ENCODE measurements at places on chromosomes 2 and 18. TPM values are rescaled to one million over a fixed set of nuclear protein-coding genes. Genes with fewer than 3 reads are reported as not detected.

GRCh38 chr2:26727641-26728561, 35.4 kb downstream of the KCNK3 start:
- H3K27me3 ChIP-seq, result no peaks in the 10 kb centered on the region
- no peaks in the 10 kb centered on the region for H3K36me3 ChIP-seq
- H3K4me1 ChIP-seq, result no peaks in the 10 kb centered on the region
- H3K4me3 ChIP-seq, result no peak overlapping the region

GRCh38 chr18:9755615-9756014, 47.5 kb downstream of the RAB31 start:
- no peaks in the 10 kb centered on the region for H3K4me1 ChIP-seq
- no peaks in the 10 kb centered on the region for H3K36me3 ChIP-seq
- DNase-seq, result no peak
- no peak overlapping the region for H3K4me3 ChIP-seq
- H3K27ac ChIP-seq, result no peak overlapping the region

DNA sequence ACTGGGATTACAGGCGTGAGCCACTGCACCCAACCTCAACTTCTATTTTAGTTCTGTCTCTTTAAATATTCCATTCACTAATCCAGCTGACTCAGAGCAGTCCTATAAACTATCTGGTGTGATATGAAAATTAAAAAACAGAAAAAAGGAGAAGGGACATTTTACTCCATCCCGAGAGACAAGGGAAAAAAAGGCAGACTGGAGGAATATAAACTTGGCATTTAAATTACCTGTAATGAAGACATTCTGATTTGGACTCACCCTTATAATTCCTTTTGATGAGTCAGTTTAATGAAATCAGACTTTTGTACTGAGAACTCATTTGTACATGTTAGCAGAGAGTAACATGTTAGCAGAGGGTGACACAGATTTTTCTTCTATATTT, 74.8 kb upstream of the RIOK3 start:
- no peak overlapping the region for H3K27ac ChIP-seq
- peaks cover 4% of the 10 kb centered on the region for H3K4me1 ChIP-seq
- peaks cover 1% of the 10 kb centered on the region for H3K36me3 ChIP-seq
- no peak for DNase-seq
- H3K27me3 ChIP-seq, result no peaks in the 10 kb centered on the region

- H3K27me3 ChIP-seq, result no peaks in the 10 kb centered on the region
- no peaks in the 10 kb centered on the region for H3K4me1 ChIP-seq
- no peak overlapping the region for H3K4me3 ChIP-seq
- H3K27ac ChIP-seq, result no peak overlapping the region
- no peak for DNase-seq
- H3K36me3 ChIP-seq, result no peaks in the 10 kb centered on the region
These were observed 520.8 kb downstream of the RNF144A start for GRCh38 chr2:7437716-7438632.

DNA sequence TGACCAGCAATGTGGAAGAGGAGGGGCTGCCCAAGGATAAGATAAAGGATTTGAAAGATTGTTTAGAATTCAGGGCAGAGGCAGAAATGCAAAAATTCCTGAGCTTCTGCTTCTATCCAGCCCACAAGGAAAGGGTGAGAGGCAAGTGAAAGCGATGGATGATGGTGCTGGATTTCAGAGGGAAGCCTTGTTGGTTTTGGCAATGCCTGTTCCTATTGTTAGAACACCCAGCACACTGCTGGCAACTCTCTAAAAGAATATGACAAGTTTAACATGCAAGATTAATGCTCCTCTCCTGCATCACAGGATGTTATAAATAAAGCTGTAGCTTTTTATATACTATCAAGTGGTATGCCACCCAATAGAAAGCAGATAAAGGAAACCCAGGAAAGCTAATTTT, 92.6 kb downstream of the ZNF385B start:
- DNase-seq, result no peak
- no peaks in the 10 kb centered on the region for H3K36me3 ChIP-seq
- no peaks in the 10 kb centered on the region for H3K27me3 ChIP-seq
- no peak overlapping the region for H3K4me3 ChIP-seq
- no peak overlapping the region for H3K27ac ChIP-seq

- peak; percentile 86 for DNase-seq
- H3K36me3 ChIP-seq, result no peaks in the 10 kb centered on the region
- H3K4me1 ChIP-seq, result no peaks in the 10 kb centered on the region
- H3K27me3 ChIP-seq, result no peaks in the 10 kb centered on the region
- no peak overlapping the region for H3K4me3 ChIP-seq
These were observed 29.5 kb downstream of the PAX8 start for GRCh38 chr2:113248997-113249770.

DNA sequence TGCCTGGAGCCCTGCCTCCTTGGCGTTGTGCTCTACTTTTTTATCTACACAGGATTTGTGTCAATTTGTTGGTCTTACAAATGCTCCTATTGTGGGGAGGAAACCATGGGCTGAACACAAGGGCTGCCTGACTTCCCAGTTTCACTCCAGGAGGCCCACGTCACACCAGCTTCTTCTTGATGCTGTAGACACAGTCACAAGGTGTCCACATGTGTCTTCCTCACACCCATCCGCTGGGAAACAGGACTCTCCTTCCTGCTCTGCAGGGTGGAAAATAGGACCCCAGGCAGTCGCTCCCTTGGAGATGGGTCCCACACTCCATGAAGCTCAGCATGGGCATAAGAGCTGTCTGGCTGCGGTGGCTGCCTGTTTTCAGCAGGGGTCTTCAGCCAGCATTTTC, 468.2 kb downstream of the EPHA4 start:
- no peak overlapping the region for H3K4me3 ChIP-seq
- no peaks in the 10 kb centered on the region for H3K27me3 ChIP-seq
- peak overlapping the region; percentile 22 for H3K27ac ChIP-seq

DNA sequence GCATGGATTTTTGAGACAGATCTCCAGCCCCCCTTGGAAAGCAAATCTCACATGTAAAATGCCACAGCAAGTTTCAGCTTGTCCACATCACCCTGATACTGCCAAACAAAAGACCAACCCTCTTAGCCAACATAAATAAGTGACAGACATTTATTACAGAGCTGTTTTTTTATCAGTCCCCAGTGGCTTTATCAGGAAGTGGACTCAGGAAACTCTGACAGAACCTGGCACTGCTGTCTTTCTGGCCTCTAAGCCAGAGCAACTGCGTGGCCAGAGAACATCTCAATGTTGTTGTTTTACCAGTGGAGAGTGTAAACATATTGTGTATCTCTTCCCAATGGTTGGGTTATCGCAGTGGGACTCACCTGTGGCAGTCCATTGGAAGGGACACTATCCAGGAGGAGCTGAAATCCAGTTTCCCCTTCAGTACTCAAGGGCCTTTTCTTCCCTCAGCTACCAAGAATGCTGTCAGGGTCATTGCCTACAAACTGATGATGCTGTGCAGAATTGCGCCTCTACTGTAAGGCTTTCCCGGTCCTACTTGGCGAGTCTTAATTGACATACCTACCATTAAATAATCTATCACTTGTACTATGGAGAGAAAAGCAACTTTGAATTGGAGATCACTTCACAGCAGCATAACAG, 22.0 kb downstream of the SLC14A1 start:
- no peak overlapping the region for H3K4me3 ChIP-seq
- peak overlapping the region; percentile 9 for H3K27ac ChIP-seq
- H3K27me3 ChIP-seq, result no peaks in the 10 kb centered on the region
- no peak for DNase-seq
- peaks cover 5% of the 10 kb centered on the region for H3K4me1 ChIP-seq

GRCh38 chr2:191645434-191646162, 32.3 kb upstream of the NABP1 start:
- H3K36me3 ChIP-seq, result no peaks in the 10 kb centered on the region
- no peaks in the 10 kb centered on the region for H3K27me3 ChIP-seq
- no peaks in the 10 kb centered on the region for H3K4me1 ChIP-seq
- no peak for DNase-seq
- no peak overlapping the region for H3K27ac ChIP-seq

- no peaks in the 10 kb centered on the region for H3K4me1 ChIP-seq
- H3K4me3 ChIP-seq, result no peak overlapping the region
- no peak overlapping the region for H3K27ac ChIP-seq
These were observed 478.8 kb downstream of the ARHGAP15 start for GRCh38 chr2:143608063-143608423.

DNA sequence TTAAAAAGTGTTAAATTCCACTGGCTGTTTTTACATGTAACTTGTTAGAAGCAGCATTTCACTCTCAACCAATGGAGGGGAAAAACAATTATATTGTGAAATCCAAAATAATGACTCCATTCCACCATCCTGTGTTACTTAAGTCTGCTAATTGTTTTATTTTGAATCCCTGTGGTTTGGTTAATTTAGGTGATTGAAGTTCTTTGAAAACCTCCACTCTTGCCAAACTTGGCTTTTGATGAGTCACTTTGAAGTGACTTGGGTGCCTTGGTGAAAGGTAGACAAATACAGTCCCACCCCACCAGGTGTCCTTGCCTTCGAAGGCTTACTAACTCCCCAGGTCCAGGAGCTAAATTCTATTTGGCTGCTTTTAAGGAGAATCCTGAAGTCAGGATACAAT, 1303.8 kb upstream of the NRXN1 start:
- no peak for DNase-seq
- no peaks in the 10 kb centered on the region for H3K27me3 ChIP-seq
- no peaks in the 10 kb centered on the region for H3K4me1 ChIP-seq
- H3K27ac ChIP-seq, result no peak overlapping the region
- H3K36me3 ChIP-seq, result no peaks in the 10 kb centered on the region

- no peak overlapping the region for H3K27ac ChIP-seq
- no peaks in the 10 kb centered on the region for H3K27me3 ChIP-seq
- H3K4me3 ChIP-seq, result no peak overlapping the region
- H3K36me3 ChIP-seq, result no peaks in the 10 kb centered on the region
- DNase-seq, result no peak
These were observed 56.5 kb downstream of the MYO5B start for GRCh38 chr18:50138181-50139064.

DNA sequence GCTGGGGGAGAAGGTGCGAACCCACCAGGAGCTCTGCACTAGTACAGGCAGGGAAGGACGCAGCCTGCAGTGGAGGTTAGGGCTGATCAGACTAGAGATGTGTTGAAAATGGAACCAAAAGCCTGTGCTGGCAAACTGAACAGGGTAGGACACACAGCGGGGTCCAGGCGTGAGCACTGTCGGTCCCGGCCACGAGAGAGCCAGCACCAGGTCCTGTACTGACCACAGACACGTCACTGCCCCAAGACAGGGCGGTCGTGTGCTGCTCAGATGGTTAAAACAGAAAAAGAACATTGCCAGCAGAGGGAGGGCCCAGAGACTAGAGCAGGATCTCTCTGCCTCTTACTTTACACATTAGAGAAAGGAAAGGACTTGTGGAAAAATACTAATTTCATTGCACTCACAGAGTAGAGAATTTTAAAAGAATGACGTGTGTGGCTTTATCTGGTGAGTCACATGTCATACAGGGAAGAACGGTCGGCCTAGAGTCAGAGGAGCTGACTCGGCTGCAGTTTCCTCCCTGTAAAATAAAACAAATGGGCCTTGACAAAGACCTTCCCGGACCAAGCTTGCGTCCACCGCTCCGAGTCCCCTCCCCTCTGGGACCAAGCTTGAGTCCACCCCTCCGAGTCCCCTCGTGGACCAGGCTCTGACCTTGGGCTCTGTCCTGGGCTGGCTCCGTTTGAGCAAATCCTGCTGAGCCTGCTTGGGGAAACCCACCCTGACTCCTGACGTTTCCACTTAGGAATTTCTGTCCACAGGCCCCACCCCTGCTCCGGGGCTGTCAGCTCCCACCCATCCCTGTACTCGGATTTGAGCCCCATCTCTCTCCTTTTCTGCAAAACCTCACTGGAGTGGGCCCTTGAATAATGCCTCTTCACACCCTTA, 16.7 kb upstream of the ADI1 start:
- peak overlapping the region; percentile 8 for H3K4me3 ChIP-seq
- H3K36me3 ChIP-seq, result no peaks in the 10 kb centered on the region
- H3K27me3 ChIP-seq, result no peaks in the 10 kb centered on the region
- H3K27ac ChIP-seq, result peak overlapping the region; percentile 98
- H3K4me1 ChIP-seq, result no peaks in the 10 kb centered on the region

Gene SCN2A
- total RNA-seq, result 0.81 TPM

Gene POLR1B
- total RNA-seq, result 13.5 TPM

Gene DOK6
- 5.7 TPM for total RNA-seq

Gene TRABD2A
- 2.2 TPM for total RNA-seq

Gene BMP10
- total RNA-seq, result not detected

Gene FSHR
- total RNA-seq, result not detected

Gene IL1B
- total RNA-seq, result 9.3 TPM

Gene TRIP12
- 220 TPM for total RNA-seq

Data from aorta (tissue), 5 donors.